ENCODE measurements at places on chromosomes 12 and 14.

- DNase-seq, result no peak
- no peak overlapping the region for H3K27ac ChIP-seq
- H3K27me3 ChIP-seq, result no peaks in the 10 kb centered on the region
- no peak overlapping the region for H3K4me3 ChIP-seq
- H3K36me3 ChIP-seq, result peaks cover 2% of the 10 kb centered on the region
Observed at GRCh38 chr12:131491155-131491554, 219.7 kb upstream of the SFSWAP start.

GRCh38 chr12:67590149-67590790 lies 58.3 kb upstream of the DYRK2 start:
- no peak overlapping the region for H3K27ac ChIP-seq
- H3K36me3 ChIP-seq, result no peaks in the 10 kb centered on the region
- DNase-seq, result no peak
- H3K4me3 ChIP-seq, result no peak overlapping the region

DNA sequence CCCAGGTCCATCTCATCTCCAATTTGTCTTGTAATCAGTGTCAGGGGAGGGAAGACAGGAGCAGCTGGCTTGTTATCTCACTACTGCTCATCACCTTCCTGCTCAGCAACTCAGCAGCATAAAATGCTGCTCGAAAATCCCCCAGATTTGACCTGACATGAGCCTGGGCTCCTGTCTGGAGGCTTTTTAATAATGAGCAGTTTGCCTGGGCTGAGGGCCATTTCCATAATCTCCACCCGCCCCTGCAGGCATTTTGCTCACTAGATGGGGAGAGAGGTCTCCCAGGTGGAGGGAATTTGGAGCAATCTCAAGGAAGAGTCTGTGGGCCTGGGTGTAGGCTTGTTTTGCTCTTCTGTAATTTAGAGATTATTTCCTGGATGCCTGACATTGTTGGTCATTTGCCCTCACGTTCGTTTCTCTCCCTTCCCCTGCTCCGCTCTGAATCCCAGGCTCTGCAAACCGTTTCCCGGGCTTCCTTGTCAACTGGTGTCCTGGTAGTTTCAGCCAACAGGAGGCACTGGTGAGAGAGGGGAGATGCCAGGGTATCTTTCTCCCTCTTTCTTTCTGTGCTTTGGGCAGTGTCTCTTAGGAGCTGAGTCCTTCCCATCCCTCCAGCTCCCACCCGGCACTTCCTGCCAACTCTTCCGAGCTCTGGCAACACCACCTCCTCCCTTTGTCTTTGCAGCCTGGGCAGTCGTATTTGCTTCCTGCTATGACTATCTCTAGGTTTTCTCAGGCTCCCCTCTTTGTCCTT lies 299.2 kb downstream of the GLT1D1 start:
- no peaks in the 10 kb centered on the region for H3K4me1 ChIP-seq
- no peak overlapping the region for H3K27ac ChIP-seq
- H3K4me3 ChIP-seq, result no peak overlapping the region
- peaks cover 25% of the 10 kb centered on the region for H3K27me3 ChIP-seq

DNA sequence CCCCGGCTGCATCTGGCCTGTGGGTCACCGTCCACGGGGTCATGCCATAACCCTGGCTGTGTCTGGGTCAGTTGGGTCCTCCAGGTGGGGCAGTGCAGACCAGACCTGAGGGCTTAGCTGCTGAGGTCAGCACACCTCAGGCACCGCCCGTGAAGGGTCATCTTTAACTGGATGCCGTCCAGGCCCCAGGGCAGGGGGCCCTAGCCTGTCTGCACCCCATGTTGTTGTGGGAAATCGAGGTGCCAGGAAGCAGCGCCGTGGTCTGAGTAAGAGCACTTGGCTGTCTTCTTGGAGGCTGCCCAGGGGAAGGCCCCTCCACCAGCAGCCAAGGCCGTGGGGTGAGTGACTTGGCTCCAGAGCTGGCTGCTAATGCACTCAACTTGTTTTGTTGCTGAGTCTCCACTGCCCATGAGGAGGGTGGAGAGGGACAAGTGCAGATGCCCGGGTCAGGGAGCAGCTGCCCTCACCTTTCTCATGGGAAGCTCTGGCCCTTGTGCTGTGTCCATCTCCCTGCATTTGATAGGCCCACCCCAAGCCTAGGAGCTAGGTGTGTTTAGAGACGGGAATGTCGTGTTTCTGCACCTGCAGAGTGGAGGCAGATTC lies 317.2 kb downstream of the TMEM121 start:
- H3K27me3 ChIP-seq, result peaks cover 11% of the 10 kb centered on the region
- H3K4me3 ChIP-seq, result no peak overlapping the region
- DNase-seq, result no peak
- no peaks in the 10 kb centered on the region for H3K36me3 ChIP-seq
- no peak overlapping the region for H3K27ac ChIP-seq
- H3K4me1 ChIP-seq, result no peaks in the 10 kb centered on the region

DNA sequence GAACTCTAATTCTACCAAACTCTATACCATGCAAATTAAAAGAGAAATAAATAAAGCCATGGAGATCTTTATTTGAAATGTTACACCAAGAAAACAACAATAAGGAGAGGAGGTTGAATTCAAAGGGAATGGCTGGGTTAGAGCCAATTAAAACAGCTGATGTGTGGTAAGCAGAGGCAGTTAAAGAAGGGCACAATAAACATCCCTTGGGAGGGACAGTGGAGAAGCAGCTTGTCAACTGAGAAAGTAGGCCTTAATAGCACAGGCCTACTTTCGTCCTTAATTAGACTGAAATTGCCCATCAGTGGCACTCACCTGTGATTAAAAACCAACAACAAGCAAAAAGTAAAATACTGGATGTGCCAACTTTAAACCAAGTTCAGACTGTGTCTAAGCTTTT lies 16.3 kb upstream of the NAV3 start:
- no peaks in the 10 kb centered on the region for H3K27me3 ChIP-seq
- no peaks in the 10 kb centered on the region for H3K4me1 ChIP-seq
- no peaks in the 10 kb centered on the region for H3K36me3 ChIP-seq
- H3K27ac ChIP-seq, result no peak overlapping the region
- no peak overlapping the region for H3K4me3 ChIP-seq
- DNase-seq, result no peak

DNA sequence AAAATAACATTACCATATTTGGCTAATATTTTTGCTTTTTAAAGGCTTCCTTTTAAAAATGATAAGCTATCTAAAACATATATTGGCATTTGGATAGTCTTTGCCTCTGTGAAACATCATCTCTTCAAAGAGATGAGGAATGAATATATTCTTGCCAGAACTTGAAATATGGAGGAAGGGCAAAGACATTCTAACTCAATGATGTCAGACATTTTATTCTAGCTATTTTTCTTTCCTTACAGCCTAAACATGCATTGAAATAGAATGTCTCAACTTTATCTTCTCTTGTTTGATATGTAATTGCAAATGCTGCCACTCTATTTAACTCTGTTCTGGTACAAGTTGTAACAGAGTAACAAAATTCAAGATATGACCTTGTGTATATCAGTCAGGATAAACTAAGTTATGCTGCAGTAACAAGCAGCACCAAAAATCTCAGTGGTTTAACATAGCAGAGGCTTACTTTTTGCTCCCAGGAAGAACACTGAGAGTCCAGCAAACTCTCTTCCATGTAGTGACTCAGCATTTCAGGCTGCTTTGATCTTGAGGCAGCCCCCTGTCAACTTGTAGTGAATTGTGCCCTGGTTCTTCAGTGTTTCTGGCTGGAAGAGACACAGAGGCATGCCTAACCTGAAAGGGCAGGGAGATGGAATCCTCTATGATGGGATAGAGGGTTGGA lies 11.0 kb downstream of the IRAK3 start:
- no peak overlapping the region for H3K27ac ChIP-seq
- no peaks in the 10 kb centered on the region for H3K36me3 ChIP-seq
- H3K4me1 ChIP-seq, result no peaks in the 10 kb centered on the region
- H3K27me3 ChIP-seq, result peaks cover 82% of the 10 kb centered on the region
- DNase-seq, result no peak

- peaks cover 7% of the 10 kb centered on the region for H3K36me3 ChIP-seq
- H3K4me3 ChIP-seq, result no peak overlapping the region
- peaks cover 54% of the 10 kb centered on the region for H3K4me1 ChIP-seq
- no peak for DNase-seq
- H3K27ac ChIP-seq, result no peak overlapping the region
- H3K27me3 ChIP-seq, result no peaks in the 10 kb centered on the region
Observed at GRCh38 chr14:103391048-103391447, 5.8 kb downstream of the MARK3 start.

- no peak overlapping the region for H3K27ac ChIP-seq
- H3K4me3 ChIP-seq, result no peak overlapping the region
- H3K36me3 ChIP-seq, result no peaks in the 10 kb centered on the region
- H3K27me3 ChIP-seq, result peaks cover 51% of the 10 kb centered on the region
Observed at GRCh38 chr12:117842220-117842619, 126.6 kb downstream of the KSR2 start.

- H3K36me3 ChIP-seq, result no peaks in the 10 kb centered on the region
- no peak for DNase-seq
- H3K4me3 ChIP-seq, result no peak overlapping the region
- no peaks in the 10 kb centered on the region for H3K27me3 ChIP-seq
- H3K4me1 ChIP-seq, result no peaks in the 10 kb centered on the region
Observed at GRCh38 chr12:121866331-121866730, 7.7 kb upstream of the HPD start.

DNA sequence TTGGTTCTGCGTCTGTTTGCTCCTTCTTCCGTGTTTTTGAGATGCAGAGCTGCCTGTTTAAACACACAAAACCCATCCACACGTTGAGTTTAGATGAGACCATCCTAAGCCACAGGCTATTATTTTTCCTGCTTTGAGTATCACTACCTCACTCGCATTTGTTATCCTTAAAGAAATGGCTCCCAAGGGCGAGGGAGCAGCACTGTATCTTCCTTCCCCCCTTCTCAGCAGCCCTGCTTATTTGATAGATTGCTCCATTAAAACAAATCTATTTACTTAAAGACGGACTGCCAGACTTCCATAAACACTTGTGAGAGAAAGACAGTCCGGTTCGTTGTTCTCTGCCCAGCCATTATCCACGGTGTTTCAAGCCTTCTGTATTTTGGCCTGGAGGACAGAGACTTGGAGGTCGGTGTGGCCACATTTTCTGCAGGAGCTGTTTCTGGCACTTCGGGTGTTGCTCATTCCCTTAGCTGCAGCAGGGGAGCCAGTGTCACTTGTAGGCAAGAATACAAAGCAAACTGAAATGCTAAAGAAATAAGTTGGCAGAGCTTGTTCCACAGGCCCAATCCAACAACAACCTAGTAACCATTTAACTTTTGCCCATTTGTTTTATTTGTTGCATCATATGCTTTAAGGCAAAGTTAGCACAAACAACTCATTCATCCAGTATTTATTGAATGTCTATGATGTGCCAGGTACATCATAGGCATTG lies 275.4 kb downstream of the TTC6 start:
- DNase-seq, result no peak
- no peak overlapping the region for H3K4me3 ChIP-seq
- peaks cover 2% of the 10 kb centered on the region for H3K36me3 ChIP-seq
- H3K27me3 ChIP-seq, result peaks cover 12% of the 10 kb centered on the region
- peaks cover 7% of the 10 kb centered on the region for H3K4me1 ChIP-seq

- H3K4me1 ChIP-seq, result no peaks in the 10 kb centered on the region
- H3K27ac ChIP-seq, result no peak overlapping the region
- H3K36me3 ChIP-seq, result peaks cover 2% of the 10 kb centered on the region
- no peak overlapping the region for H3K4me3 ChIP-seq
Observed at GRCh38 chr12:31492599-31493196, 98.2 kb downstream of the DENND5B start.

- H3K4me3 ChIP-seq, result no peak overlapping the region
- no peak overlapping the region for H3K27ac ChIP-seq
- H3K36me3 ChIP-seq, result no peaks in the 10 kb centered on the region
- H3K4me1 ChIP-seq, result peaks cover under 1% of the 10 kb centered on the region
Observed at GRCh38 chr12:10084733-10085132, 14.1 kb downstream of the CLEC1A start.

DNA sequence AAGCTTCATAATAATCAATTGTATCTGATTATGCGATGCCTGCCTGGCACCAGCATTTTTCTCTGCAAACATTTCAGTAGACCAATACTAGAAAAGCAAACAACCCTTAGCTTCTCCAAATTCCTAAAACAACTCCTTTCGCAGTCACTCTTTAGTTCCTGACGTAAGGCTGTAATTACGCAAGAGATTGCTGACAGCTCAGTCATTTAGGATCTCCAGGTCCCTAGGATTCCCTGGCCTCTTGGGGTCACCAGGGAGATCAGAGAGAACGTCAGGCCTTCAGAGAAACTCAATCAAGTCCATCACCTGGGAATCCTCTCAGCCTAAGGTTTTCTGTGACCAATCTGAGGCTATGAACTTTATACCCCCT lies 390.6 kb downstream of the PAWR start:
- no peak overlapping the region for H3K27ac ChIP-seq
- H3K36me3 ChIP-seq, result no peaks in the 10 kb centered on the region
- H3K27me3 ChIP-seq, result no peaks in the 10 kb centered on the region
- no peaks in the 10 kb centered on the region for H3K4me1 ChIP-seq

DNA sequence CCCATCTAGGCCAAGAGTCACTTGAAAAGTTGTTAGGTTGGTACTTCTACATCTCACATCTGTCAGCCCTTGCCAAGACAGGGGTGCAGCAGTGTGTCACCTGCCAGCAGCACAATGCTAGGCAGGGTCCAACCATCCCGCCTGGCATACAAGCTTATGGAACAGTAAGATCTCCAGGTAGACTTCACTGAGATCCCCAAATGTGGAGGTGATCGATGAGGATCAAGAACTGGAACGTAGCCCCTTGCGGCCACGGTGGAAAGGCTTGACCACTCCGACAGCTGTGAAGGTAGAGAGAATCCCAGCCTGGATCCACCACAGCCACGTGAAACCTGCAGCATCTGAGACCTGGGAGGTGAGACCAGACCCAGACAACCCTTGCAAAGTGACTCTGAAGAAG lies 696.0 kb upstream of the LMO3 start:
- DNase-seq, result no peak
- no peaks in the 10 kb centered on the region for H3K4me1 ChIP-seq
- no peaks in the 10 kb centered on the region for H3K27me3 ChIP-seq
- no peaks in the 10 kb centered on the region for H3K36me3 ChIP-seq
- no peak overlapping the region for H3K27ac ChIP-seq

GRCh38 chr14:104096751-104097700 lies 11.5 kb downstream of the ASPG start:
- no peak overlapping the region for H3K27ac ChIP-seq
- no peak overlapping the region for H3K4me3 ChIP-seq
- H3K27me3 ChIP-seq, result no peaks in the 10 kb centered on the region

DNA sequence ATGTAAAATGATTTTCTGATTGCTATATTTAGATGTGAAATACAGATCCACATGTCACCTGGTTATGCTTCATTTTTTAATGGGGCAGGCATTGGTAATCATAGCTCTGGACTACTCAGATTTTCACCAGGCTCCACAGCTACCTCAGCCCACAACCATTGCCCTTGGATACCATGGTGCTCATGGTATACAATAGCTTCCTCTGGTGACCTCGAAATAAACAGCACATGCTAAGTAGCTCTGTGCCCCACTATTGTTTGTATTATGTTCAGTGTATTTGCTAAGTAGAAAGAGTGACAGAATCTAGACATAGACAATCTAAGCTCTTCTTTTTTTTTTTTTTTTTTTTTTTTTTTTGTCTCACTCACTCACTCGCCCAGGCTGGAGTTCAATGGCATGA lies 274.4 kb upstream of the USP15 start:
- no peaks in the 10 kb centered on the region for H3K4me1 ChIP-seq
- no peaks in the 10 kb centered on the region for H3K27me3 ChIP-seq
- DNase-seq, result no peak
- no peak overlapping the region for H3K4me3 ChIP-seq
- H3K36me3 ChIP-seq, result no peaks in the 10 kb centered on the region
- H3K27ac ChIP-seq, result no peak overlapping the region

- no peaks in the 10 kb centered on the region for H3K27me3 ChIP-seq
- H3K36me3 ChIP-seq, result no peaks in the 10 kb centered on the region
- no peaks in the 10 kb centered on the region for H3K4me1 ChIP-seq
- DNase-seq, result no peak
Observed at GRCh38 chr12:23617749-23618148, 331.7 kb downstream of the SOX5 start.

- no peak overlapping the region for H3K4me3 ChIP-seq
- peaks cover 60% of the 10 kb centered on the region for H3K4me1 ChIP-seq
- no peaks in the 10 kb centered on the region for H3K27me3 ChIP-seq
- H3K27ac ChIP-seq, result peak overlapping the region; percentile 26
- no peak for DNase-seq
Observed at GRCh38 chr12:6934110-6934509, 6.4 kb downstream of the ATN1 start.
